Stimulated activated naive CD8-positive, alpha-beta T cell treated with anti-CD3 and anti-CD28 coated beads, Interleukin-15, amount 100 ng/mL, for 72 hours (primary cell): ENCODE measurements at places on chromosomes 5 and 9.

- DNase-seq, result no peak
Observed at GRCh38 chr9:8784838-8785237, 985.3 kb upstream of the DMAC1 start.

GRCh38 chr9:38088006-38088925, 19.2 kb upstream of the SHB start:
- peak; percentile 63 for DNase-seq

DNA sequence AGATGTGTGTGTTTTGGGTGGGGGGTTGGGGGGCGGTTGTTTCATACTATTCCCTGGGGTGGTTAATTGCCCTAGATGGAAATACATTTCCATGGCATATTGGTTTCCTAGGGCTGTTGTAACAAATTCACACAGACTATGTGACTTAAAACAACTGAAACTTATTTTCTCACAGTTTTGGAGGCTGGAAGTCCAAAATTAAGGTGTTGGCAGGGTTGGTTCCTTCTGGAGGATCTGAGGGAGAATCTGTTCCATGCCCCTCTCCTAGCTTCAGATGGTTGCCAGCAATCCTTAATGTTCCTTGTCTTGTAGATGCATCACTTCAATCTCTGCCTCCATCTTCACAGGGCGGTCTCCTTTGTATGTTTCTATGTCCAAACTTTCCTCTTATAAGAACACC, 353.7 kb upstream of the ACTBL2 start:
- no peak for DNase-seq

DNA sequence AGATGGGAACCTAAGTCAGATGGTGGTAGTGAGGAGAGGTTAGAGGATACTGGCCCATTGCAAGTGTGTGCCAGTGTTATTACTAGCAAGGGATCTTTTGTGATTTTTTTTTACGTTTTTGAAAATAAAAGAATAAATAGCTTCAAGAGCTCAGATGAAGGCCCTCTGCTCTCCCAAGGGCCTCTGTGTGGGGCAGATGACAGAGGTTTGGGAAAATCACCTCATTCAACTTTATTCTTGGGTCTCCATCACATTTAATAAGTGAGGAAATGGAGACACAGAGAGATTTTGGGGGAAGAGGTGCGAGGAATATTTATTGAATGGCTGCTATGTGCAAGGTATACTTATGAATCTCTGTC, 10.1 kb upstream of the TRAF1 start:
- DNase-seq, result no peak

GRCh38 chr9:137580209-137580953, 1.7 kb upstream of the DPH7 start:
- no peak for DNase-seq

DNA sequence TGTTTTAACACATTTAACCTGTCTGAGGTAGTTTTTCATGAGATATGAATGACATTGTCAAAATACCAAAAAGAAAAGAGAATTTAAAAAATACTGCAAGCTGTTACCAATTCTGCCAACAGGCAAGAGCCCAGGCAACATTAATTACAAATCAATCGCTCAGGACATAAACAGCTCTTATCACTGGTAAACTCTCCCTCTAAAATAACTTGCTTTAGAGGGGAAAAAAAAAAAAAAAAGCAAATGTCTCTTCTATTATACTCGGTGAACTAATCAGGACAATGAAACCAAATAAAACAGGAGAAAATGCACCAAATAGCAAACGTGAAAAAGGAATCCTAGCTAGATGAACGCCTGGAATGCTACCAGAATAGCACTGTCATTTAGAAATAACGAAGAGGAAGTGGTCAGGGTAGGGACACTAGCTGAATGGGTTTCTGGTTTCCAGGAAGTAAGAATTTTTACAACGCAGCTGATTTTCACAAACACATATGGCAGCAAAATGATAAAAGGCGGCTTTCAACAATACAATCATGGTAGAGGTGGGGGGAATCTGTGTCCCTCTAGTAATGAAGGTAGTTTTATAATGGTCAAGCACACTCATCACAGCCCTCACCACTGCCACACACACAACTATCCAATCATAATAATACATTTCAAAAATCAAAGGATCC, 94.9 kb downstream of the DENND1A start:
- DNase-seq, result no peak

DNA sequence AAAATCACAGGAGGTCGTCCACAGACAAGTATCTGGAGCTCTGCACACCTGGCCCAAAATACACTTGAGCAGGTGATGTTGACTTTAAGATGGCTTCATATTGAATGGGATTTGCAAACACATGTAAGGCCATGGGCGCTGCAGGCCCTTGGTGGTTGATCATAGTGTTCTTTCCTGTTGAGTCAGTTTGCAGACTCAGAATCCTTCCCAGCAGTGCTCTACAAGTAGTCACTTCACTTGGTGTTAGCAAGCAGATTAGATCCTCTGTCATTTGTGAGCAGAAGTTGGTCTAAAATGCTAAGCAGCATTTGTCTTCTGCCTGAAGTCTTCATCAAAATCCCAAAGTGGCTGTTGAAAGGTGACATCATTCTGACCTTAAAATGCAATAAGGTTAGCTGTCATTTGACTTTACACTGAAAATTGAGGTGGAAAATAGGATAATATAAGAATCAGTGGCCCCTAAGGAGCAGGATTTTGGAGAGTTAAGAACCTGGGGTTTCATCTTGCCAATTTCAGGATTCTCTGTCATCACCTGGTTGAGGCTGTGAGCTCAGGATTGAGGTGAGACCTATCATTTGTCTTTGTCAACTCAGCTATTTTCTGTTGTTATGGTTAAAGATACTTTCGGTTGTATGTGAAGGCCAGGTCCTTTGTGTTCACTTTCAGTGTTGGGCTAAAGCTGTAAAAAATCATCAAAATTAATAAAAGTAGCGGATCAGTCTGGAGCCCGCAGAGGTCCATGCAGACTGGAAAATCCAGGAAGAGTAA, 114.5 kb downstream of the LRRC70 start:
- DNase-seq, result no peak

GRCh38 chr5:42590566-42590965, 166.1 kb upstream of the CCDC152 start:
- DNase-seq, result no peak

DNA sequence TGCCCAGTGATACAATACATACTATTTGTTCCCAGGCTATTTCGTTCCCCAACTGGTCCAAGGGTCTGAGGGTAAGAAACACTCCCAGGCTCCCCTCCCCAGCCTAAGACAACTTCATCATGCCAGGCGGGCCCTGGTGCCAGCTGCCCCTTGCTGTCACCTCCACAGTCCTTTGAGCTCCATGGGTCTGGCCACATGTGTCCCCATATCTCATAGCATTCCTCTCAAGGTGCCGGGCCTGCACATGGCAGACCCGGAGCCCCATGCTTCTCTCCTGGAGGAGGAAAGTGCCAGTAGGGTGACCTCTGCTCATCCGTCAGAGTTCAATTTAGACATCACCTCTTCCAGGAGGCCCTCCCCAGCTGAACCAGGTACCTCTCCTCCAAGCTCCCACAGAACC, 120.5 kb downstream of the C5orf15 start:
- DNase-seq, result no peak

DNA sequence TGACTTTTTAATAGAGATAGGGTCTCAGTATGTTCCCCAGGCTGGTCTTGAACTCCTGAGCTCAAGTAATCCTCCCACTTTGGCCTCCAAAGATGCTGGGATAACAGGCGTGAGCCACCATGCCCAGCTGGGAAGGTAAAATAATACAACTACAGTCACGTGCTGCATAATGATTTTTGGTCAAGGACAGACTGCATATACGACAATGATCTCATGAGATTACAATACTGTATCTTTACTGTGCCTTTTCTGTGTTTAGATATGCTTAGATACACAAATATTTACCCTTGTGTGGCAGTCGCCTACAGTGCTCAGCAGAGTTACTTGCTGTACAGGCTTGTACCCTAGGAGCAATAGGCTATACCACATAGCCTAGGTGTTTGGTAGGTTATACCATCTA, 14.2 kb upstream of the IRF1 start:
- no peak for DNase-seq

- no peak for DNase-seq
Observed at GRCh38 chr5:175116466-175117048, 327.4 kb downstream of the DRD1 start.

DNA sequence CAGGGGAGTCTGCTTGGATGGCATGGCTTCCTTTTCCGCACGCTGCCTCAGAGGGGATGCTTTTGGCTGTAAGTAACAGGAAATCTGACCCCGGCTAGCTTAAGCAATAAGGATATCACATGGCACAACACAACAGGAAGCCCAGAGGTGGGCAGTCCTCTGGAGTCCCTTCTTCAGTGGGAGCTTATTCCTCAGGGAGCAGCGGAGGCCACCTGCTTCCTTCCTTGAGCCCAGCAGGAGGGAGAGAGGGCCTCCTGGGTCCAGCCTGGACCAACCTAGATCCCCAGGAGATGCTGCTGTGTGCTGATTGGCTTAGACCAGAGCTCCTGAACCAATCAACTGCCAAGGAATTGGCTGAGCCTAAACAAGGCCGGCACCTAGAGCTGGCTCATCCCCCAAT, 66.3 kb downstream of the C9orf50 start:
- no peak for DNase-seq

- DNase-seq, result no peak
Observed at GRCh38 chr5:56986626-56986947, 34.7 kb upstream of the MIER3 start.

DNA sequence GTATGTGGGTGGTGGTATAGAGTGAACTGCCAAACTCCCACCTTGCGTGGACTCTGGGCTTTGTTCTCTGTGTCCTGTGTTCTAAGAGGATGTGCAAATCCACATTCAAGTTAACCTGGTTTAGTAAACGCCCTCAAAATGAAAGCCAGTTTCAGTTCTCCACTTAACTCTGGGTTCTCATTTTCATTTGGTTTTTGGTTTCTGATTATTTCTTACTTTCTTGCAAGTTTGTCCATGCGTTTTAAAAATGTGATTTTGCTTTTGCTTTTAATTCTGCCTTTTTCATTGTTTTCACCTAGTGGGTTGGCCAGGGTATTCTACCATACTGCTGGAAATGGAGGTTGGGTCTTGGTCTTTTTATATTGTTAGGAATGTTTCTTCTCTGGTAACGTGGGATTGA, 38.2 kb downstream of the GALNT10 start:
- DNase-seq, result no peak

GRCh38 chr9:84736536-84736935, 67.0 kb downstream of the NTRK2 start:
- no peak for DNase-seq

- peak; percentile 44 for DNase-seq
Observed at GRCh38 chr9:29211580-29212396, 1638.5 kb upstream of the C9orf72 start.

DNA sequence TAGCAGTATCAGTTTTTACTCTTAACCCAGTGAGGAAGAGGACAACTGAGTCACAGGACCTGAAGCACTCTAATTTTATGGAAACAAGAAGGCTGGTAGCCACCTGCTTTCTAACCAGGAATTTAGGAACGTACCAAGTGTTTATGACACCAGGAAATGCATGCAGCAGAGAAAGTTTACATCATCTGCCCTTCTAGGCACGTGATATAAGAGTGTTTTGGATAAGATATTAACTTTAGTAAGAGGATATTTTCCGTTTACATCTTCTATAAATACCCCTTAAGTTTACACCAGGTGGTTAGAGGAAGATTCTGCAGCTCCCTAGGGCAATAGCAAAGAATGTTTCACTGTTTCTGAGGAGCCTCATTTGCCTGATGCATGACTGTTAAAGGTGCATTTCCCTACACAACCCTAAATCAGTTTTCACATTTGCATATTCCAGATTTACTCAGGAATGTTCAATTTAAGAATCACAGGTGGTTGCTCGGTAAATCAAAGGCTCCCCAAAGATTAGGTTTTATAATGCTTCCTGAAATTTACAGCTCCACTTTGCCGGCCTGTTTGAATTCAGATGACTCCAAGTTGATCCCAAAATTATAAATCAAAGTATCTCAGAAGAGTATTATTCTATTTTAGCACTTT, 1.8 kb downstream of the TSC1 start:
- DNase-seq, result no peak

DNA sequence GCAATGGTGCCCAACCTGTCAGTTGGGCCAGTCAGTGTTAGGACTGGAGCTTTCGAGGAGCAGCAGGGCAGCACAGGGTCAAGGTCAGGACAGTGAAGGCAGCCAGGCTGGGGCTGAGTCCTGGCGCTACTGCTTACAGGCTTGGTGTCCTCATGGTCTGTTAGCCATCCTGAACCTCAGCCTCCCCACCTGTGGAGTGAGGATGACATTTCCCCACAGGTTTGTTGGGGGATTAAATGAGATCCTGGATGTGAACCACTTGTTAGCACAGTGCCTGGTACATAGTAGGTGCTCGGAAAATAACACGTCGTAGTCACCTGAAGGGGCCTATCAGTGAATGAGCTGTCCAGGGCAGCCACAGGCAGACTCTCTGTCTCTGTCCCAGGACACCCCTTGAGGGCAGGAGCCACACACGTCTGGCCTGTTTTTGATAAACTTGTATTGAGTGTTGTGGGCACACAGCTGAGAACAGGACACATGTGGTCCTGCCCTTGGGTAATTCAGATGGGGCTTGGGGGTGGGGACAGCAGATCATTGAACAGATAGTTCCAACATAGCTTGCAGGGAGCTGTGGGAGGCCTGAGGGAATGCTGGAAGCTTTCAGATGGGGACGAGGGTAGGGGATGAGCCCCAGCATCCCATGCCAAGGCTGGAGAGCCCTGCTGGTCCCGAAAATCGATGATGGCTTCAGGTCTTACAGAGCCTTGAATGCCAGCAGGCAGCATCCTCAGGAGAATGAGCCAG, 69.3 kb downstream of the AMBP start:
- DNase-seq, result no peak

DNA sequence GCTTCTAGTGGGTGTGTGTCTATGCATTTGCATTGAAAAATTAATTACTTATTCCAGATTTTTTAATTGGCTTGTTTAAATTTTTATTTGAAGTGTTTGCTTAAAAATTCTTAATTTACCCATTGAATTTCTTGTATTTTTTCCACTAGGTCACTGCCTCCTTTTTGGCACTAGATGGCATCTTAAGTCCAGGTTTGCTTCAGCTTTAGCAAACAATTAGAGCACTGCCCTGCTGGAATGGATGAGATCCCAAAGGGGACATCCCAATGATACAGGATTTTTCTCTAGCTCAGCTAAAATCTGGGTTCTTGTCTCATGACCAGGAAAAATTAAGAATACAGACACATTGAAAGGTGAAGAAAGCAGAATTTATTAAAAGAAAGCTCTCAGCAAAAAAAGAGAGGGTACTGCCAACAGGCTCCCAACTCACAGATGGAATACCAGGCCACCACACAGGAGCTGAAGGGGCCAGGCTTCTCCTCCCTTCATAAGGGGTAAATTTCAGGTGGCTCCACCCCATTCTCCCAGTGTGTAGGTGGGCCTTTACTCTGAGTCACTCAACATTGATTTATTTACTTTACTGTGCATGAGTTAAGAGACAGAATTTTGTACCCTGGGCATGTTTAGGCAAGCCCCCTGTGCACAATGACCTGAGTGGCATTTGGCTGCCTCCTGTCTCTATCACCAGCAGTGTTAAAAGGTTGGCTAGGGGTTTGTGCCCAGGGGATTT, 532.4 kb downstream of the ANXA1 start:
- DNase-seq, result no peak

- peak; percentile 35 for DNase-seq
Observed at GRCh38 chr5:135834639-135835529, at the start of gene SLC25A48. SLC25A48 (plus strand) TSS chr5:135834663; CDS start chr5:135834848, 185 bp downstream.

GRCh38 chr9:21728781-21729180, 73.7 kb upstream of the MTAP start:
- DNase-seq, result no peak

- no peak for DNase-seq
Observed at GRCh38 chr5:28164568-28164967, 1126.2 kb upstream of the CDH9 start.
